ENCODE measurements at places on chromosomes 1 and 21. TPM values are rescaled to one million over a fixed set of nuclear protein-coding genes. Genes with fewer than 3 reads are reported as not detected.

DNA sequence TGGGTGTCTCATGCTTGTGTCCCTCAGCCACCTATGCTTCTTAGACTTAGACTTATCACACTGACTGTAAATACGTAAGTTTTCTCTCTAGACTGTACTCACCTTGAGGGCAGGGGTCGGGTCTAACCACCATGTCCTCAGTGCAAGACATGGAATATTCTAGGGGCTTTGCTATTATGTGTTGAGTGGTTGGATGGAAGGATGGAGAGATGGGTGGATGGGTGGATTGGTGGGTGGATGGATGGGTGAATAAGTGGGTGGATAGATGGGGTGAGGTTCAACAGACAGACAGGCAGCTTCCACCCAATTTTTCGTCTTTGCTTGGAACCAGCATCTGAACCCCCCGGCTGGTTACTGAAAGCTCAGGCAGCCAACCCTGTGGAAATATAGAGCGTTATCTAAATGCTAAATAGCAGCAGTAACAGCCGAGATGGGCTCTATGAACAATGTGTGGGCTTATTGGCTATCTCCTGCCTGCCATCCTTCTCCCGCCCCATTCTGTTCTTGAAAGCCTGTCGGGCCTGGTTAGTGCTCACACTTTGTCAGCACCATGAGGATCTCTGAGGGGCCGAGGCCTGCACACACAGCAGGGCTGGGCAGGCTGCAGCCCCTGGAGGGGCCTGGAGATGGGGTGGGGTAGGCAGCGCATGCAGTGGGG lies 130.7 kb downstream of the ACTL8 start:
- peak; percentile 45 for DNase-seq

- no peak for DNase-seq
Observed at GRCh38 chr1:94358630-94359599, 59.3 kb upstream of the ABCD3 start.

- DNase-seq: no peak
Observed at GRCh38 chr1:235971020-235971419, 93.9 kb downstream of the NID1 start.

TNFRSF9 gene
- not detected for total RNA-seq

TBX15 gene
- 10.4 TPM for total RNA-seq

- no peak for DNase-seq
Observed at GRCh38 chr1:8541961-8542521, 224.1 kb downstream of the SLC45A1 start.

DNA sequence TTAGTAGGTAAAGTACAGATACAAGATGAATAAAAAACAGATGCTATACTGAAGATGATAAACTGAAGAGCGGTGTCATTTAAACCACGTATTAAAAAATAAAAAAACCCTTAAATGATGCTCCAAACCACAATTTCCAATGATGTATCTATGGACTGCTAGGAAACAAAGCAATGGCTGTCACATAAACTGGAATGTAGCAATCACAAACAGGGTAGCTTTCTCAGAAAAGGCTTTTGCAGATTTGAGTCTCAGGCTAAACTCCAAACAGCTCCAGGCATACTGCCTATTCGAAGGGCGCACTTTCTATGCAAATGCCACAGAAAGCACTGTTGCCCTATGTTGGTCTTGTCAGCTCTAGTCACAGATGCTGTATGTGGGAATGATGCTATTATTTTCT lies 12.4 kb upstream of the H3-3A start:
- DNase-seq: no peak

Measured in mesenteric fat pad (tissue), 1 donor.